HT-29 (cell line): ENCODE measurements at places on chromosomes 4 and X. TPM values are rescaled to one million over a fixed set of nuclear protein-coding genes. Genes with fewer than 3 reads are reported as not detected.

- DNase-seq, result no peak
These were observed 20.5 kb upstream of the CD40LG start for GRCh38 chrX:136627409-136627808.

DNA sequence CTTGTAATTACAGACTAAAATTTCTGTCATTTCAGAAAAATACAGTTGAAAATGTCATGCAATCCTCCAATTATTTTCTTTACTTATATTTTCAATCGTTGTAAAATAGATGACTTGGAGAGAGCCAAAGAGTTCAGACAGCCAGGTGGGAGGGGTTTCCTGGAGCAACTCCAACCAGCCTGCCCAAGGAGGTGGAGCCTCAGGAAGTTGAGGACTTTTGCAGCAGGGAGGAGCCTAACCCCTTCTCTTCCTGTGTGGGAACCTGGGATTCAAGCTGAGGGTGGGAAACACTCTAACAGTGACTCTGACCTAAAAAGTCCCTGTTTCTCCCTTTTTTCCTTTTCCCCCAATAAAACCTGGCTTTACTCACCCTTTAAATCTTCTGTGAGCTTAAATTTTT is 72.2 kb upstream of the GABRG1 start:
- DNase-seq, result no peak

- DNase-seq, result peak; percentile 61
These were observed 11.8 kb upstream of the HSD17B10 start for GRCh38 chrX:53445977-53446376.

GRCh38 chrX:50705042-50705441 is 109.0 kb downstream of the SHROOM4 start:
- no peak for DNase-seq

GRCh38 chr4:136748773-136749172 is 783.5 kb downstream of the PCDH18 start:
- no peak for DNase-seq

DNA sequence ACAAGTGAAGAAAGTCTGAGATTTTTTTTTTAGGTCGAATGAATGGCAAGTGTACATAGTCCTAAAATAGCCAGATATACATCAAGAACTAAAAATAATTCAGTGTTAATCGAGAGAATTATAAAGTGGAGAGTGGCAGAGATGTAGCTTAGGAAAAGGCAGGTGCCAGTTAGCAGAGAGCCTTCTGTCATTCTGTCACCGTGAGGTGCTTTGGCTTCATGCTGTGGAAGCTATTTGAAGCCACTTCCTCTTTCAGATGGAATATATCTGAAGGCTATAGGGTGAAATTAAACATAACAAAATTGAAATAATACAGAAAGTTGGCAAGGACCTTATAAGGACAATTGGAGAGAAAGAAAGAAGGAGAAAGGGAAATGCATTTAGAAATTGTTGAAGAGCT is 756.3 kb downstream of the CCSER1 start:
- DNase-seq, result no peak

- DNase-seq, result no peak
These were observed 1662.8 kb upstream of the ADGRL3 start for GRCh38 chr4:59537246-59537886.

GRCh38 chr4:182103614-182104319 is 139.4 kb upstream of the TENM3 start:
- no peak for DNase-seq

DNA sequence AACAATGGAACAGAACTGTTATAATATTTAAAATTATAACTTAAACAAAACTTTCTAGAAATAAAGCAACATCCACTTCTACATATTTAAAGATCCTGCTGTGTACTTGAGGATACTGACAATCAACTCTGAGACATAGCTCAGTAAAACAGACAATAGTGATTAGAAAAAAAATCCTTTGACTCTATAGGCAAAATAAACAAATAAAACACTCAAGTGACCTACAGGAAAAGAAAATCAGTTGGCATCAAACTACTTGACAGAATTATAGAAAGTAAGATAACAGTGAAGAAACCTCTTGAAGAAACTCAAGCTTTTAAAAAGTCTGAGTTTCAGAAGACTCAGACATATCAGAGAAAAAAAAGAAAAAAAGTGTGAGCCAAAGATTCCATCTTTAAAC is 55.9 kb upstream of the THOC2 start:
- DNase-seq, result no peak

DNA sequence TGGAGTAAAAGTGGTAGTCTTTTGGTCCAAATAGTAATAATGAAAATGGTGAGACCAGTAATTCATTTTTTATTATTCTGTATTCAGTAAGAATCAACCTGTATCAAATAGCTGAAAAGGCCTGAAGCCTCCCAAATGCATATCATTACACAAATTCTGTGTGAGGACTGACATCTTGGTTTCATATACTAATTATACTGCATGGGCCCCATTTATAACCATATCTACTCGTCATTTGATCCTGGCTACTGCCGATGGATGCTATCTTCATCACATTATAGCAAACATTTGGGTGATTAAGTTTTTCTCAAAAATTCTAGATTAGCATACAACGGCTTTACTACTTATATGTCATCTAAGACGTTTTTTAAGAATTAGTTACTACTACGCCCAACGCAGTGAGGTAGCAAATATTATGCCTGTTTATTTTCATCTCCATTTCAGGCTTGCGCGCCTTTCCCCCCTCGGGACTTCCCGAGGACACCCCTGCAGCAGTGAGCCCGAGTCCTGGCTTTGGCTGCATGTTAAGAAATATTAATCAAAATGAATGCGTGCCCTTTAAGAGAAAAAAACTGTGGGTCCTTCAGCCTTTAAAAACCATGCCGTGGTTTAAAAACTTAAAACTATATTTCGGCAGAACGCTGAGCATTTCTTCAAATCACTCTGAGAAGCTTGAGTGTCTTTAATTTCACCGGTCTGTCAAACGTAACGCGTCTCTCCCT is 814 bp upstream of the MMAA start:
- DNase-seq, result peak; percentile 34

DNA sequence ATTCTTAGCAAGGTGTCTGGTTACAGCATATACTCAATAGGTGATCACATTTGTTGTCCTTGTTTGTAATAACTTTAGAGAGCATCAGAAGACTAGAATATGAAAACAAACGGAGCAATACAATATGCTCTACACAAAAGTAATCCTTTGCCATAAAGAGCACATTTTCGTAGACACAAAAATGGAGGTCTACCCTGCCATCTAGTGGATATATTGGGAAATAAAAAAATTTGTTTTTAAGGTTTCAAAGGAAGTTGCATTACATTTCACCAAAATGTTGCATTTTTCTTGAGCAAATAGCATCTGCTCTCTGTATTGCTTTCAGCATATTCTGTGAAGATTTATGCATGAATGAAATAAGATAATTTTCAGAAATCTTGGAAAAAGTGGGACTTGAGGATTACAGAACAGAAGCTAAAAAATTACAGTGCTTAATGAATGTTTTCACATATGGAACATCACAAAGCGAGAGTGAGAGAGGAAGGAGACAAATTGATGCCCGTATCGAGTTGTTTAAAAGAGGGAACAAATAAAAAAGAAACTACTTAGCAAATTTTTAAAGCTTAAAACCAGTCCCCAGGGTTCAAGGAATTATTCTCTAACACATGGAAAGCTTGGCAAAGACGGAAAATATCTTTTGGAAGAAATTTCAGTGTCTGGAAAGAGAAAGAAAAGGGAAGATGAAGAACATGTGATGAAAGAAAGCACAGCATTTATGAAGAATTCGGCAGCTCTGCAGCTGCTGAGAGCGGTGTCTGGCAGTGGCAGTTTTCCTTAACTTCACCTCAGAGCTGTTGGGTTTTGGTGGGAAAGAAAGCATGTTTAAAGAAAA is 390.1 kb downstream of the ANKRD50 start:
- peak; percentile 59 for DNase-seq

DNA sequence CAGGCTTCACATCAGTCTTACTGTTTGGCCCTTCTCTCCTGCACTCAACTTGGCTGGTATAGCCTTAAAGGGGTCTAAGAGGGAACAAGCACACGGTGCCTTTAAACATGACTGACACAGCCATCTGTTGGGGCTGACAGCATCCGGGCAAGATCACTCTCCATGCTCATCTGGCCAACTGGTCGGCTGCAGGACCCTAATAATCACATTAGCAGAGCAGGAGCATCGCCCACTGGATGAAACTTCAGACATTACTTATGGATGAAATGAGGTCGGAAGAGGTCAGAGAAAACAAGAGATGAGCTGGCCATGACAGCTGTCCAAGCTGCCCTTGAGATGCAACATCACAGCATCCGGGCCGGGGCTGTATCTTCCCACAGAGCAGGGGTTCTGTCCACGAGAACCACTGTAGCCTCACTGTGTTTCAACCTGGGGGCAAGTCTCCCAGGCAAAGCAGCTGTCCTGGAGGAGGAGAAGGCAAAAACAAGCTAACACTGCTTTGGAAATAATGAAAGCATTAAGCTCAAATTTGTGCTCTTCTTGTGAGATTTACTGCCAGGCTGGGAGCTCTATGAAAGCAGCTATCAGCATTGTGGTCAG is 94.4 kb upstream of the TTC29 start:
- no peak for DNase-seq

DNA sequence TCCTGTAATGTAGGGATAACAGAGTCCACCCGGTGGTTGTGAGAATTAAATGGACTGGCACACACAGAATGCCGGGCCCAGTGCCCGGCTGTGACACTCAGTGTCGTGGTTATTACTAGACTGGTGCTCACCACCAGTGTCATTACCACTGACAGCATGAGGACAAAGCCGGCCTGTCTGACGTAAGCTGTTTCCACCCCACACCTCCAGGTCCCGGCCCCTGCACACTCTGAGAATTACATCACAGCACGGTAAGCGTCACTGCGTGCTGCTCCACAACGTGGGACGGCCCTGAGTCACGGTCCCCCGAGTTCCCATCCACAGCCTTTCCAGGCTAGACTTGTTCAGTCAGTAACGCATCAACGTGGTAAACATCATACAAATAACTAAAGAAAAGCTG is 22.9 kb downstream of the FAT1 start:
- no peak for DNase-seq

GRCh38 chr4:123353656-123354055 is 42.9 kb upstream of the SPRY1 start:
- DNase-seq, result no peak

GRCh38 chrX:154732421-154733065 is 18.3 kb downstream of the GAB3 start:
- no peak for DNase-seq

DNA sequence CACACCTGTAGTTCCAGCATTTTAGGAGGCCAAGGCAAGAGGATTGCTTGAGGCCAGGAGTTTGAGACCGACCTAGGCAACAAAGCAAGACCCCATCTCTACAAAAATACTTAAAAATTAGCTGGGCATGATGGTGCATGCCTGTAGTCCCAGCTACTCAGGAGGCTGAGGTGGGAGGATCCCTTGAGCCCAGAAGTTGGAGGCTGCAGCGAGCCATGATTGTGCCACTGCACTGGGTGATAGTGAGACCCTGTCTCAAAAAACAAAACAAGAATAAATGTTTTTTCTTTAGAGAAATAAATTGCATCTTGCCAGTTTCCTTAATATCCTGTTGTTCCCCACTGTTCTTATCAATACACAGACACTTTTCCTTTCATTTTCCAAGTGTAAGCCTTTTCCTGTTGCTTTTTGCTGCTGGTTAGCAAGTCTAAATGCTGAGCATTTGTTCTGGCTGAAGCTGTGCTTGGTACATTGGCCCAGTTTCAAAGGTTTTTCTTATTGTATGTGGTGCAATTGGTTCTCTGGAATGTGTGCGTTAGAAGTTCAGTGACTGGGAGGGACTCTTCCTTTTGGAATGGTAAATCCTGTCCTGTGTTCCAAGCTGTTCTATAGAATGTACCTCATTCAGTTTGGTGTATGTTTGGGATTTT is 98.2 kb downstream of the AFF1 start:
- peak; percentile 28 for DNase-seq

- DNase-seq, result no peak
These were observed 2.7 kb downstream of the ENPP6 start for GRCh38 chr4:184214931-184215330.

DNA sequence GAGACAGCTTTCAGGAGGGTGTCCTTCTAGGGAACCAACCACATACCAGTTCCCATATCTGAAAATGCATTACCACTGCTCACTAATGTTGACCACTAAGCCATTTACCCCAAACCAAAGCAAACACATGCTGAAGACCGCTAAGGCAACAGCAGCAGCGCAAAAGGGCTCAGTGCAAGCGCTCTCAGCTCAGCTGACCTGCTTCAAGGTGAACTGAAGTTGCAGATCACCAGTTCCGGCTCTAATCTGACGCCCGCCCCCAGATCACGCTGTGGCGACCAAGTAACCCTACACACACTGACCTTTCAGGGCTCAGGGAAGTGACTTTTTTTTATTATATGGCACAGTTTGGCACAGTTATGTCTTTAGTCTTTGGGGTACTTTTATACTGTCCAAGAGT is 5.8 kb downstream of the MECP2 start:
- DNase-seq, result no peak

GRCh38 chr4:174865418-174865985 is 36.5 kb upstream of the GLRA3 start:
- no peak for DNase-seq

DNA sequence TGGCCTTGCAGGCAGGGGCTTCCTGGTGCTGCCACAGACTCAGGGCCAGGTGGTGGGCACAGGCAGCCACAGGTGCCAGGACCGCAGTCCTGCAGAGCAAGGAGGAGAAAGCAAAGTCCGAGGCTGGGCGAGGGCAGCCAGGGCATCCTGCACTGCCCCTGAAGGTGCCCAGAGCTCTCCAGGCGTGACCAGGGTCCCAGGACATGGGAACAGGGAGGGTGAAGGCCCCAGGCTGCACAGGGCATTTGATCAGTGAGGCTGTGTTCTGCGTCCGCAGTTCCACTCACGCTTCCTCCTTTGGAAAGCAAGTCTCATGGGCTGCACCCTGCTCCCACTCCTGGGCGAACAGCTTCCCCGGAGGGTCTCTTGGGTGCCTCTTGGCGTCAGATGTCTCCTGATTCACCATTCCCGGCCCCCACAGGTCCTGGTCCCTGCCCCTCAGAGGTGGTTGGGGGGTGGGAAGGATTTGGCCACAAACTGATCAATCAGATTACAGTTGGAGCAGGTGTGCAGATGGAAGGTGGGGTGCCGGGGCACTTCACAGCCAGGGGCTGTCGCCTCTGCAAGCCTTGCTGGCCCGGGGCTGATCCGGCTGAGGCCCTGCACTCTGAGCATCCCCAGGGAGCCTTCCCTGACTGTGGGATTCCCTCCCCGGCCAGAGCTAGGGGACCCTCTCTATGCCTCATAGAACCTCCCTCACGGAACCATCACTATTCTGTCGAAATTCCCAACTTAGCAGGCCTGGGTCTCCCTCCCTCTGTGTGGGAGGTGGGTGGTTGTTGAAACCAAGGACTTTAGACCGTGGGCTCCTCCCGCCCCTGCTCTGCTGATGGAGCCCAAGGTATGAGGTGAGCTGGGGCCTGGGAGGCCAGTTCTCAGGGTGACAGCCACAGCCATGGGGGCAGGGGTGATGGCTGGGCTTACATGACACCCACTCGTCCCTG is 3.3 kb downstream of the SH3TC1 start:
- DNase-seq, result no peak

The NEIL3 gene
- 3.1 and 4.6 TPM in 2 replicates for total RNA-seq

The LIN54 gene
- 17.4 and 17.5 TPM in 2 replicates for total RNA-seq

The CCDC160 gene
- not detected in 2 replicates for total RNA-seq

The SCD5 gene
- 0.13 and 0.18 TPM in 2 replicates for total RNA-seq

The DSPP gene
- not detected in 2 replicates for total RNA-seq

The UGT2A1 gene
- not detected in 2 replicates for total RNA-seq

The PABPC1L2B gene
- total RNA-seq, result not detected in 2 replicates

The L1CAM gene
- total RNA-seq, result not detected in 2 replicates

The RAB40AL gene
- total RNA-seq, result 0.79 TPM in 1 of 2 replicates, not detected in the other
